ENCODE measurements at places on chromosomes 3 and 15.

DNA sequence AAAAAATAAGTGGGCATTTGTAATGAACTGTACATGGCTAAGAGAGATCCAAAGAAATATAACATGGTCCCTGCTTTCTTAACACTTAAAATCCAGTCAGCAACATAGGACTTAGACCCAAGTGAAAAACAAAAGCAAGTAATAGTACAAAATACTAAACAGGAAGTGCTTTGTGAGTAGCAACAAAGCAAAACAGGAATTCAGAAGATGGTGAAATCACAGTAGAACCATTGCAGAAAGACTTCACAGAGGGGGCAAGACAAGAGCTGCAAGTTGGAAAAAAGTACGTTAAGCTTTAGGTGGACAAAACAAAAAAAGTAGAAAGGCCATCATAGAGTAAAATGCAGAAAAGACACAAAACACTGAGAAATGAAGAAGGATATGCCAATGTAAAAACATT, 116.0 kb downstream of the TBC1D5 start:
- DNase-seq, result no peak

DNA sequence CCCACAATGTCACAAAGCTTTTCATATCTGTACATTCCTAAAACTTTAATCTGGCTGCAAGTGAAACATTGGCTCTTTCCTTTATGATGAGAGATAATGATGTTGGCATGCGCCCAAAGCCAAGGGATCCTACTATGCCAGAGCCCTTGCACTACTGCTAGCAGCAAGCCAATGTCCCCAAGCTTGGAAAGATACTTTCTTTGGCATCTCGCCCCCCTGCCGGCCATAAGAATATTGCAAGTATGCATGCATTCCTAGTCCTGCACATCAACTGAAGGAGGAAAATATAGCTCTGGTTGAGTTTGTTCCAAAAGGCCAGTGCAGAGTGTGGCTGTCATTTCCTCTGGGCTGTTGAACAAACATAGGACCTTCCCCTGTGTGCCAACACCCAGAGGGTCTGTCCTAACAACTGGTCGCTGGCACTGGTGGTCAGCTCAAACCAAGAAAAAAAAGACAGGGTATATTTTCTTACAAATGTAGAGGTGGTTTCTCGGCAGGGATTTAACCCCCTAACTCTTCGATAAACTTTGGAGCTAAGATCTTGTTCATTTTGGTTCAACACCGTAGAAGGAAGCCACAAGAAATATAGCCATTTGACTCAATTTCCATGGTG, 120.9 kb upstream of the ZBED2 start:
- DNase-seq, result peak; percentile 21

- no peak for DNase-seq
Observed at GRCh38 chr3:133670525-133670995, 8.8 kb upstream of the TOPBP1 start.

- no peak for DNase-seq
Observed at GRCh38 chr15:60208709-60209108, 189.1 kb downstream of the ANXA2 start.

GRCh38 chr3:70527026-70527425, 214.6 kb upstream of the MDFIC2 start:
- no peak for DNase-seq

DNA sequence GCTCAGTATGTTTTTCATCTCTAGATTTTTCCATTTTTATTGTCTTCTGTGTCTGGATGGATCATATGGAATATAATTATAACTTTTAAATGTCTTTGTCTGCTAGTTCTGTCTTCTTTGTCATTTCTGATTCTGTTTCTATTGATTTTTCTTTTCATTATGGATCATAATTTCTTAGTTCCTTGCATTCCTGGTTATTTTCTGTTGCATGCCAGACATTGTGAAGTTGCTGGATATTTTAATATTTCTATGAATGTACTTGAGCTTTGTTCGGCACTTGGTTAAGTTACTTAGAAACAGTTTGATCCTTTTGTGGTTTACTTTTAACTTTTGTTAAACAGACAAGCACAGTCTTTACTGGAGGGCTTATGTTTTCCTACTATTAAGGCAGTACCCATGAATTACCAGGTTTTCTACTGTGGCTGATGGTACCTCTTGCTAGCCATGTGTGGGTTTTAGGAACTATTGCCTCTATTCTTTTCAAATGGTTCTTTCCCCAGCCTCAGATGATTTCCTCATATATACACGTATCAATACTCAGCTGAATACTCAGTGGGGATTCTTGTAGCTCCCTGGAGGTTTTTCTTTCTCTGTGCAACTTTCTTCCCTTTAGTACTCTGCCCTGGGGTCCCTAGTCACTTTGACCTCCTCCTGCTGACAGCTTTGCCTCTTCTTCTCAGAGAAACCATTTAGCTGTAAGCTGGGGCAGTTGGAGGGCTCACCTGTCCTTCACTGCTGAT, 64.3 kb downstream of the RASA2 start:
- no peak for DNase-seq

DNA sequence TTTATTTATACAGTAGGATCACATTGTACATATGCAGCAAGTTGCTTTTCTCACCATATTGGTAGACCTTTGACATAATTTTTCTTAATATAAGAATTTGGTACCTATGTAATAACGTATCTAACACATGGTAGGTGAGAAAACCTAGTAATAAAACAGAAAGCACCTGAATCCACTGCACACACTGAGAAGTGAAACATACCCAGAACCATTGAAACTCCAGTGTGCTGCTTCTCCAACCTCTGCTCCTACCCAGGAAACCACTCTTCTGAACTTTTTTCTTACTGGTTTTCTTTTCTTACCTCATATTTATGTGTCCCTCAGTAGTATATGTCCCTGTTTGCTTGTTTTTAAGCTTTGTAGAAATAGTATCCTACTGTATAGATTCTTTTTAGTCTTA, 293.0 kb downstream of the UBE2E2 start:
- no peak for DNase-seq

DNA sequence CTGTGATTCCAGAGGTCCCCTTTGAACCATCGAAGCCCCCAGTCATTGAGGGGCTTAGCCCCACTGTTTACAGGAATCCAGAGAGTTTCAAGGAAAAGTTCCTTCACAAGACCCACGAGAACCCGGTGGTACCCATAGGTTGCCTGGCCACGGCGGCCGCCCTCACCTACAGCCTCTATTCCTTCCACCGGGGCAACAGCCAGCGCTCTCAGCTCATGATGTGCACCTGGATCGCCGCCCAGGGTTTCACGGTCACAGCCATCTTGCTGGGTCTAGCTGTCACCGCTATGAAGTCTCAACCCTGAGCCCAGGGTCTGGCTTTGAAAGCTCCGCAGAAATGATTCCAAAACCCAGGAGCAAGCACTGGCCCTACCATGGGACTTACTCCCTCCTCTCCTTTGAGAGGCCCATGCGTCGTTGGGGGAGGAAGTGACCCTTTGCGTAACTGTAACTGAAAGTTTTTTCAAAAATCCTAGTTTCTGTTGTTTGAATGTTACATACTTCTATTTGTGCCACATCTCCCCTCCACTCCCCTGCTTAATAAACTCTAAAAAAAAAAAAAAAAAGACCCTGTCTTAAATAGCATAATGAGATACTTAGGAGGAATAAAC, 85.1 kb upstream of the CSPG5 start:
- DNase-seq, result no peak

GRCh38 chr3:129521611-129522010, 6.8 kb upstream of the RHO start:
- DNase-seq, result no peak

DNA sequence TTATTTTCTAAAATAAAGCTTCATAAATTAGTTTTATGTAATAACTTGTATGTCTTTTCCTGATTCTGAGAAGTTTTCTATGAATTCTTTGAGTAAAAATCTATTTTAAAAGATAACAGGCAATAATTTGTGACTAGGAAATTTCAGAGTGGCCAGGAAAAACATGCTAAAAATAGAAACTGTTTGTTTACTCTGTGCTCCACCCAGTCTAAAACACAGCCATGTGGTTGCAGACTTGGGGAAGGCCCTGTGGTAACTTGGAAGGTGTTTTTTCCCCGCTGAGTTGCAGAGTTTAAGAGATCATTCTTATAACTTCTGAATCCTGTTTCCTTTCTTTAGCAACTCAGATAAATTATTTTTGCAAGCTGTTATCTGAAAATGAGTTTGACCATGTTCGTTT, 21.9 kb downstream of the PLCL2 start:
- DNase-seq, result peak; percentile 44

Measured in CD4-positive, alpha-beta T cell treated with Interleukin-21 for 1 hour (primary cell).